ENCODE measurements at places on chromosomes 5 and 9. TPM values are rescaled to one million over a fixed set of nuclear protein-coding genes. Genes with fewer than 3 reads are reported as not detected.

Gene PCDHA1
- not detected for polyA plus RNA-seq

Gene PCDHGA9
- polyA plus RNA-seq: not detected

Gene ZDHHC11B
- polyA plus RNA-seq: not detected

- no peak for DNase-seq
These were observed 2.2 kb downstream of the TNIP1 start for GRCh38 chr5:151078490-151079262.

Gene IFNA13
- not detected for polyA plus RNA-seq

DNA sequence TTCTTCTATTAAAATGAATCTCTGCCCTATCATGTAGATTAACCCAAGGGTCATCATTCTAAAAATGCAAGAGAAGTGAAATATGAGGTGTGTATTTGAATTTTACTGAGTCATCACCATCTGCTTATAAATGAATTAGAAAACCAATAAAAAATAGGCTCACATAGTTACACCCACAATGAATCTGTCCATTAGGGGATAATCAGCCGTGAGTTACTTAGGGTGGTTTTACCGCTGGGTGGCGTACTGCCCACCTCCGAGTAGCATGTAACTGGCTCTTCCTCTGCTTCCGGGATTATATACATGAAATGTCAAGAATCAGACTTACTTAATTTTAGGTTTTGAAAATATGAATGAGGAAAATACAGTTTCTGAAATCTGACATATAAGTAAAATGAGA is 332.9 kb upstream of the CCNG1 start:
- DNase-seq: no peak

DNA sequence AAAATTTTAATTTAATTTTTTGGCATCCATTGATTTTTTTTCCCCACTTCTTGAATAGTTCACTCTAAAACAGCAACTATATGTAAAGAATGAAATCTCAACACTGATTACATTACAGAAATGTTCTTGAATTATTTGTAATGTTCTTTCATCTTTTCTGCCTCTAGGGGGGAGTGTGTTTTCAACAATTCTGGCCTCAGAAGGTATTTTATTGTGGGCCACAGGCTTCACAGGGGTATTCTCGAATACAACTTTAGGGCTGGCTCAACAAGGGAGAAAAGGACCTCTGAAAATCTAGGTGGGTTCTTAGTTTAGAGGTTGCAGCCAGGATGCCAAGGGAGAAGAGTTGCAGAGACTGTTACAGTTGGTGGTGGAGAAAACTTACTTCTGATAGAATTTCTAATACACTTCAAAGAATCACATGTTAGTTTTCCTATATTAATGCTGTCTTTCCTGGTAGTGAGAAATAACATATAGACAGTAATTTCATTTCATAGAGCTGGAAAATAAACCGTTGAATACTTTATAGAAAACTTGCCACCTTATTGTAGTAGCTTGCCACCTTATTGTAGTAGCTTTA is 3.6 kb upstream of the NPR3 start:
- DNase-seq: no peak

- DNase-seq: no peak
These were observed 168.1 kb downstream of the PAX5 start for GRCh38 chr9:36865731-36866635.

DNA sequence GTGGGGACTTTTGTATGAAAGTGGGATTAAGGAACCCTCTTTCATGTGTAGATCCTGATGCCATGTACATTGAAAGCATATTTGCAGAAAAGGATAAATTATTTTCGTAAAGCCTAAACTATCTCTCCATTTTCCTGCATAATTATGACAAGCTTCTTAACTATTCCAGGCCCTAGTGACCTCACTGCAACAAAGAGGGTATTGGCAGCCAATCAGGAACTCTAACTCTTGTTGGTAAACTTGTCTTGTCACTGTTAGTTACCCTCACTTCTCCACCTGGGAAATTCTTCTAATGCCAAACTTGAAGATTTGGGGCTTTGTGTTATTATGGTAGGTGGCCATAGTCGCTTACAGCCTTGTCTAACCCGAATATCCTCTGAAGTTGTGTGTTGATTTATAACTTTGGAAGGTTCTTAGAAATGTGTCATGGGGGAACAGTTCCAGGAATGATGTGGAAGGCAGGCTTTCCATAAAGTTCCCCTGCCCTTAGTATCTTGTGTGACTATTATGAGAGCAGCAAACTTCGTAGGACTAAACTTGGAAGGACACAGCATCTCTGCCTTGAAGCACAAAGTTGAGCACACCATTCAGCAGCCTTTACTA is 52.5 kb downstream of the IQGAP2 start:
- DNase-seq: peak; percentile 12

GRCh38 chr9:135848341-135849047 is 58.9 kb downstream of the CAMSAP1 start:
- no peak for DNase-seq

Gene PCDHB11
- polyA plus RNA-seq: not detected

Gene SCGB3A2
- polyA plus RNA-seq: 15.9 TPM

GRCh38 chr5:139543423-139543991 is 17.6 kb upstream of the UBE2D2 start:
- DNase-seq: peak; percentile 68

GRCh38 chr5:141692919-141693725 is 11.1 kb upstream of the ARAP3 start:
- no peak for DNase-seq

- DNase-seq: no peak
These were observed 19.0 kb upstream of the ADAMTS19 start for GRCh38 chr5:129441096-129441495.

DNA sequence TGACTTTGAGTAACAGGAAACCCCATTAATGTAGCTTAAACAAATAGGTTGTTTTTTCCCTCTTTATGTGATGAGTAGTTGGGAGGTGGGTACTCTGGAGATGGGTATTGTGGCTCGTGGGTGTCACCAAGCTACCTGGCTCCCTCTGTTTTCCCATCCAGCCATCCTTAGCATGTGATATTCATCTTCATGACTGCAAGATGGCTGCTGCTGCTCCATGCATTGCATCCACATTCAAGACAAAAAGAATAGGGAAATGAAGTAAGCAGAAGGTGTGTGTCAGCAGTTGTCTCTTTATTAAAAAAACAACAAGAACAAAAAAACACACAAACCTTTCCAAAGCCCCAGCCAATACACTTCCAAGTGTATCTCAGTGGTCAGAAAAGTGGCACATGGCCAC is 6.5 kb upstream of the ARHGAP26 start:
- DNase-seq: no peak

Gene CBY3
- polyA plus RNA-seq: not detected

Gene ARID3C
- not detected for polyA plus RNA-seq

Gene PRELID1
- polyA plus RNA-seq: 510 TPM

Gene BOD1
- 4.5 TPM for polyA plus RNA-seq

DNA sequence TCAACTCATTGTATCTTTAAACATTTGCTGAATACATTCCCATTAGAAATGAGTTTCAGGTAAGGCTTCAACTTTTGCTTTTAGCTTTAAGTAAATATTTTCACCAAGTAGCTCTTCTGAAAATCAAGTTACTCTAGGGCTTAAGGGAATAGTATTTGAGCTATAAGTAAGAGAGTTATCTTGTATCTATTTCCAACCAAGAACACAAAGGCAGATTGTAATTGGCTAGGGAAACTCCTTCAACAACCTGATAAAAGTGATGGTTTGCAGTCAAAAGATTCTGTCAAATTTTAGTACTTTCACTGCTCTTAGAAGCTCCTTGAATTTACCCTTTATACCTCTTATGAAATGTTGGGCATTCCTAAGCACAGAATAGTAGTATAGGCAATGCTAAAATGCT is 13.0 kb downstream of the ELL2 start:
- no peak for DNase-seq

DNA sequence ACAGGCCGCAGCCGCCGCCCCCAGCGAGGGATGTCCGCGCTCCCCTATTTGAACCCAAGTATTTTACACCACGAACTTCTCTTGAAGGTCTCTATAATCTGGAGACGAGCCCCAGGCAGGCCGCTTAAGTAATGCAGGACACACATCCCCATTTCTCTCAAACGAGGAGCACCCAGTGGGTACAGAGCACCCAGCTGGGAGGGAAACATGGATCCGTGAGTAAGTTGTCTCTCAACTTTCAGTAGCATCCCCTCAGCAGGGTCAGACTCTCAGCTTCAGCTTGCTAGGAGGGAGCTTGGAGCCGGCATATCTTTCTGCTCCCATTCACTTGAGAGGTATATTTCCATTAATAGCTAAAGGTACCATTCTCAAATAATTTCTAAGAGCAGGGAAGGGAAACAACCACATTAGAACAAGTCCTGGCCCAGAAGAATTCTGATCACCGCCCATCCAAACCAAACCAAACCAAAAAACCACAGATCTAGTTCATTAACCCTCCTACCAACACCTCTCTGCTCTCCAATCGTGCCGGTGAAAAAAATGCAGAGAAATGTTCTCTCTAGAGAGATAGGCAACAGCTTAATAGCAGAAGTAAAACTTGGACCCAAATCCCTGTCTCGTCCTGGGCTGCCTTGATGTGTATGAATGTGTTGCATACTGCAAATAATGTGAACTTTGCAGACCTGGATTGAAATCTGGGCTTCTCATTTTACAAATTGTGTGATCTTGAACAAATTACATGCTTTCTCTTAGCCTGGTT is 910 bp downstream of the TDRD7 start:
- DNase-seq: peak; percentile 36

DNA sequence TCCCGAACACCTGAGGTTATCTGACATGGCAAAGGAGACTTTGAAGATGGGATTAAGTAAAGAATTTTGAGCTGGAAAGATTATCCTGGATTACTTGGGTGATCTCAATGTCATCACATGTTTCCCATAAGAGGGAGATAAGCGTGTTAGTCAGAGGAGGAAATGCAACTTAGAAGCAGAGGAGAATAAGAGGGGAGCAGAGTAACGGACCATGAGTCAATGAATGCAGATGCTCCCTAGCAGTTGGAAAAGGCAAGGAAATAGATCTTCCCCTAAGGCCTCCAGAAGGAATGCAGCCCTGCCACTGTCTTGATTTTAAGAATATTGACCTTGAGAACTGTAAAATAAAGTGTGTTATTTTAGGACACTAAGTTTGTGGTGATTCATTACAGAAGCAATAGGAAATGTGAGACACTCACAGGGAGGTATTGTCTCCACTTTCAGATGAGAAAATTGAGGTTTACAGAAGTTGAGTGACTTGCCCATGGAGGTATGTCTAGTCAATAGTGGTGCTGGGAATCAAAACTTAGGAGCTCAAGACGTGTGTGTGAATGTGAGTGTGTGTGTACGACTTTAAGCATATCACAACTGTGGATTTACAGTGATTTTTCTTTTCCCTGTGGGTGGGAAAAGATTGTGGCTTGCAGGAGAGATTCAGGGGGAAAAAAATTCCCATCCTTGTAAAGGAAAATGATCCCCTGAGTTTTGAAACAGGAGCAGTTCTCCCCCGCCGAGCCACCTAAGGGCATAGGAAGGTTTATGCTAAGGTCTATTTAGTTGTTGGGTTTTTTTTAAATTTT is 125.3 kb downstream of the TRIM32 start:
- DNase-seq: no peak

- no peak for DNase-seq
These were observed 370.3 kb downstream of the NNT start for GRCh38 chr5:43973318-43973717.

Gene IL9
- polyA plus RNA-seq: not detected

DNA sequence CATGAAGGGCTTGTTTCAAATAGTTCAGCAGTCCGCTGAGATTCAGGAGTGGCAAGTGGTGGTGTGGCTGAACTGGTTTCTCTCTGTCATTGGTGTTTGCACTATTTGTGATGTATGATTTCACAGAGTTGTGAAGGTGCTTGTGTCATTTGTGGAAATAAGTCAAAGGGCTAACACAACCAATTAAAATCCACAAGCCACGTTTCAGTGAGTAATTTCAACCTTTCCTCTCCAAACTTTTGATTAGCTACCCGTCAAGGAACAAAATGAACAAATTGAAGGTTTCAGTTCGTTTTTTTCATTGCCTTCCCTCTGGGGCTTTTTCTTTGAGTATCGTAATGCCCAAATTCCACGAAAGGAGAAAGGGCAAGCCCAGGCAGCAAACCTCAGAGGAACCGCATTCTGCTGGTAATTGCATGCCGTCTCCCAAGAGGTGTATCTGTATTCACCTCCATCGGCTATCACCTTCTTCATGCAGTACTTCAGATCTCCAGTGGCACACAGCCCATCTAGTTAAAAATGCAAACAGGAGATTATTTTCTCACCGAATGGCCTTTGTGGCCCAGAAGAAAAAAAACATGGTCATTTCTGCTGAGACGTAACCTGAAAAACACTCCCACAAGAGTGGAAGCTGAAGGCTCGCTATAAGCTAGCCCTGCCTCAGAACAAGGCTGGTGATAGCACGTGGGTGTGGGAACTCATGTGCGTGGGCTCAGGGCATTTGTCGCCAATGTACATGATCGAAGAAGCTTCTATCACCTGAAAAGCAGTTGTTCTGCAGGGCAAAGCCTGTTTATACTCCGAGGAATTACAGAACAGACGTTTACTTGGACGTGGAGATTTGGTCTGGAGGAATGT is 197.1 kb downstream of the NR3C1 start:
- DNase-seq: no peak

DNA sequence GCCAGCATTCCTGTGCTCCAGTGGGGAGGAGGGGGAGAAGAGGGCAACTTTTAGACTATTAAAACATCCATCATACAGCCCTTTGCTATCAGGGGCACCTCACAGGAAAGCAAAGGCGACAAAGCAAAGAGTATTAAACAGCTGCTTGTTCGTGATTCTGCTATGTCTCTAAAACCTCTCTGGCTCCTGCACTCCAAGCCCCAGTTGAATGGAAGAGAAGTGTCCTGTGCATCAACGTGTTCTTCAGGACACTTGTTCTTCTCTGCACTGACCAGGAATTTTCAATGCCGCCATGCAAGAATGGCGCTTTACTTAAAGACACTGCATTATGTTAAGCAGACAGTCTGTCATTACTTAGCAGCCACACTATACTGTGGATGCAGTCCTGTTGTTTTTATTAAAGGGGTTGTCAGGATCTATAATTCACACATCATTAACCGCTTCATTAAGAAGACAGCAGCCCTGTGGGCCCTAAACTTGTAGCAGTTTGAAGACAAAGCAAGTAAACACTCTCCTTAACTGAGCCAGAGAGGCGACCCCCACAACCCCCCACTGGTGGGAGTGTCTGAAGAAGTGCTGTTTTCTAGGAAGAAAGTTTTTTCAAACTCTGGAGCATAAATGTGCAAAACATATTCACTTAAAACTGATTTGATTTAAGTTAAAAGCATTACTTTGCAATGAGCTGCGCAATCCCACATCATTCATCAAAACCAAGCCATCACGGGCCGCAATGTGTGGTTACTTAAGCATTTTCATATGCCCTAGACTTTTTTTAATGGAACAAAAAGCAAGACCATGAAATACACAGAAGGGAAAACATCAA is 164.5 kb downstream of the ZNF608 start:
- DNase-seq: no peak

- DNase-seq: no peak
These were observed 8.1 kb downstream of the FCN2 start for GRCh38 chr9:134888603-134889190.

- DNase-seq: no peak
These were observed 433.4 kb downstream of the TMEM38B start for GRCh38 chr9:106127776-106128175.

Gene ALDH1A1
- 105 TPM for polyA plus RNA-seq

- no peak for DNase-seq
These were observed 64.5 kb downstream of the RCL1 start for GRCh38 chr9:4857163-4857810.

Gene COL15A1
- 0.03 TPM for polyA plus RNA-seq

GRCh38 chr9:128247226-128247803 is 28.5 kb downstream of the GOLGA2 start:
- no peak for DNase-seq

All from CD14-positive monocyte (primary cell).